ENCODE measurements at places on chromosomes 12 and 14.

GRCh38 chr14:104776481-104776880, 19.1 kb downstream of the AKT1 start:
- no peak for DNase-seq

GRCh38 chr12:108782971-108783370, 51.7 kb upstream of the CORO1C start:
- DNase-seq, result no peak

GRCh38 chr14:58199726-58200479, at the start of gene ACTR10:
TSS of gene ACTR10 (plus strand) at chr14:58200149. CDS start at chr14:58200218, 69 bp downstream.
- DNase-seq, result peak; percentile 84

DNA sequence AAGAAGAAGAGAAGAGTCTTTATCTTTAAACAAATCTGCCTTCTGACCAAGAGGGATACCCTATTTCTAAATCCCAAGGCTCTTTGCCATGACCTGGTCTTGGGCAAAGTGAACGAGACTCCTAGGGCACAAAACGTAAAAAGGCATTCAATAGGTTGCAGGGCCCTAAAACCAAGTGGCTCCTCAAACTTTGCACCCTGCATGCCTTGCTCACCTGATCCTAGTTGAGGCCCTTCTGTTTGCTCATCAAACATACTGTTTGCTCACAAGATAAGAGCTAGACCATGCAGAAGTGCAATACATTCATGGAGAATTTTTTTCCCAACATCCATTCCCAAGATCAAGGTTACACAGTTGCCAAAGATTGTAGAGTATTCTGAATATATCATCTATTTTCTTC, 7.9 kb upstream of the PRH1 start:
- DNase-seq, result no peak

DNA sequence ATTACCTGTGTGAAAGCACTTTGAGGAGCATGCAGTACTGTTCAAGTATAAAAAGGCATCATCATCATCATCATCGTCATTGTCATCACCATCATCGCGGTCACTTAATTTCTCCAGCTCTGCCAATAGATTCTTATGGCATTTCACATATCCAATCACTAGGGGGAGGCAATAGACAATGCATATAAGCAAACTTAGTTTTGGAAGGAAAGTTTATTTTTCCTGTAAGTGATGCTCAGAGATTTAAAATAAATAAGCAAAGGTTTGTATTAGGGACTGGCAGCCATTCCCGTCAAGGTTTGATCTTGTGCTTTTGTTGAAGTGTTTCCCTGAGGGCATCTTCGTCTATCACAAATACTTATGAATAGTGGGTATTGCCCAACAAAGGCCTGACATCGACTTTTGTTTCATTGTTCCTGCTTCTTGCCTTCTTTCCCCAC, 127.4 kb downstream of the KTN1 start:
- DNase-seq, result no peak

GRCh38 chr12:37547611-37548010, 769.0 kb upstream of the ALG10B start:
- no peak for DNase-seq

- DNase-seq, result no peak
Measured at GRCh38 chr14:104970231-104971068, 7.7 kb downstream of the AHNAK2 start.

GRCh38 chr12:122148657-122149056, 25.4 kb downstream of the IL31 start:
- no peak for DNase-seq

DNA sequence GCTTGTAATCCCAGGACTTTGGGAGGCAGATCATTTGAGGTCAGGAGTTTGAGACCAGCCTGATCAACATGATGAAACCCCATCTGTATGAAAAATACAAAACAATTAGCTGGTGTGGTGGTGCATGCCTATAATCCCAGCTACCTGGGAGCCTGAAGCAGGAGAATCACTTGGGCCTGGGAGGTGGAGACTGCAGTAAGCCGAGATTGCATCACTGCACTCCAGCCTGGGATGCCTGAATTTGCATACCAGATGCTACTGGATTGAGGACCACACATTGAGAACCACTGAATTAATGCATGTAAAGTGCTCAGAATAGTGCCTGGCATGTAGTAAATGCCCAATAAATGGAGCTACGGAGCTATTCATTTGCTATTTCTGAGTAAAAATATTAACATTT, 14.9 kb upstream of the MYH7 start:
- no peak for DNase-seq

- DNase-seq, result no peak
Measured at GRCh38 chr14:40630471-40630870, 976.2 kb upstream of the LRFN5 start.

- DNase-seq, result no peak
Measured at GRCh38 chr12:120917748-120918147, 13.6 kb upstream of the SPPL3 start.

- DNase-seq, result peak; percentile 53
Measured at GRCh38 chr12:795305-795704, 42.9 kb downstream of the WNK1 start.

DNA sequence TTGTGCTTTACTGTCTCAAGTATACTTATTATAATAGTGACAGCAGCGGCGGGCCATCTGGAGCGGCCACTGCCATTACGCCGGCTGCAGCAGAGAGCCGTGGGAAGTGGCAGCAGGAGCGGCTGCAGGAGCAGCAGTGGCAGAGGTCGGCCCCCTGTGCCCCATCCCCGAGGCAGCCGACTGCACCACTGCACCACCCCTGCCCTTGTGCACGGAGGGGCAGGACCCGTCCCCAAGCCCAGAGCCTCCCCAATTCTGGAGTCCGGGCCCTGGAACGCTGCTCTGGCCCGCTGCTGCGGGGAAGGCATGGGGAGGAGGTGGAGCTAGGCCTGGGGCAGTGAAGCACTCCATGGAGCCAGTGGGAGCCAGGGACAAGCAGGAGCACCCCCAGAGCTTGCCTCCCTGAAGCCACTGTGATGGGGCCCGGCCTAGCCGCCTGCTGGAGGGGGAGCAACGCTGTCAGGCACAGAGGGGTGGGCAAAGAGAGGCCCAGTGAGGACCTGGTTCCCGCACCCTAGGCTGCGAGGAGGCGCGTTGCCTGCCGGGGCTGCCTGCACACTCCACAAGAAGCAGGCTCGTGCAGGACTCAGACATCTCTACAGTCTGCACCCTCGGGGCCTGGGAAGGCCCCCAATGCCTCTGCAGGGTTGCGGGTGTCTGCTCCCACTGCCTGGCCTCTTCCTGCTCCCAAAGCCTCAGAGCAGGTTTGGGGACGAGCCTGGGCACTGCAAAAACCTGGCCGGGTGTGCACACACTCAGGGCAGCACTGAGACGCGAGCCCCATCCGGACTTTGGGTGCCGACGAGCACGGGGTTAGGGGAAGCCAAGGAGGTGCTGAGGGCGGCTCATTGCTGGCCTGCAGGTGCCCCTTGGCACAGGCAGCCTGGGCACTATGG, 74.2 kb upstream of the RASSF8 start:
- no peak for DNase-seq

DNA sequence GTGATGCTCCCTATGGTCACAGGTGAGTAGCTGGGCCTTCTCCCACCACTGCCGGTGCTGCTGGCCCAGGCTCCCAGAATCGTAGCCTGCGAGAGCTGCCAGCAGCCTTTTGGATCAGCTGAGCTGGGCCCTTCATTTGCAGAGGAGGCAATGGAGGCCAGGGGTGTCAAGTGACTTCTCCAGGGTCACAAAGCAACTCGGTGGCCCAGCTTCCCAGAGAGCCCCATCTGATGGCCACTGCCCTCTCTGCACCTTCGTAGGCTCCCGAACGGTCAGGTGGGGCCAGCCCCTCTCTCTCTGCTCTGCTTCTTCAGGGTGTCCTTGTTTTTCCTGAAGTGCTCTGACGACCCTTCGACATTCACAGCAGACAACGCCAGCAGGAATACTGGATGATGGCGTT, 4.6 kb downstream of the KRT80 start:
- DNase-seq, result no peak

DNA sequence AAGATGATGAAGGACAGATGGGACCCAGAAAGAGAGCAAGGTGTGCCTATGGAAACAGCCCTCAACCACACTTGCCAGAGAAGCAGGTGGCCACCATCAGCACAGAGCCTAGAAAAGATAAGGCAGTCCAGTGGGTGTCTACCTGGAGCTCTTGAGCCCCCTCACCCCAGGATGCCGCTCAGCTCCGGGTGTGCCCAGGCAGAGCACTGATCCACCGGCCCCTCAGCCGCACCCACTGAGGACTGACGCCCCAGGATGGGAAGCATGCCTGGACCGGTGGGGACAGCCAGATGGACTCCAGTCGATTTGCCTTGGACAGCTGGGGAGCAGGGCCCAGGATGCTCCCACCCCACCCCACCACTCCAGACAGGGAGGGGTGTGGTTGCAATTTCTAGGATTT, 15.1 kb upstream of the ZFP36L1 start:
- DNase-seq, result no peak

GRCh38 chr12:126663304-126664094, 1598.3 kb downstream of the AACS start:
- no peak for DNase-seq

DNA sequence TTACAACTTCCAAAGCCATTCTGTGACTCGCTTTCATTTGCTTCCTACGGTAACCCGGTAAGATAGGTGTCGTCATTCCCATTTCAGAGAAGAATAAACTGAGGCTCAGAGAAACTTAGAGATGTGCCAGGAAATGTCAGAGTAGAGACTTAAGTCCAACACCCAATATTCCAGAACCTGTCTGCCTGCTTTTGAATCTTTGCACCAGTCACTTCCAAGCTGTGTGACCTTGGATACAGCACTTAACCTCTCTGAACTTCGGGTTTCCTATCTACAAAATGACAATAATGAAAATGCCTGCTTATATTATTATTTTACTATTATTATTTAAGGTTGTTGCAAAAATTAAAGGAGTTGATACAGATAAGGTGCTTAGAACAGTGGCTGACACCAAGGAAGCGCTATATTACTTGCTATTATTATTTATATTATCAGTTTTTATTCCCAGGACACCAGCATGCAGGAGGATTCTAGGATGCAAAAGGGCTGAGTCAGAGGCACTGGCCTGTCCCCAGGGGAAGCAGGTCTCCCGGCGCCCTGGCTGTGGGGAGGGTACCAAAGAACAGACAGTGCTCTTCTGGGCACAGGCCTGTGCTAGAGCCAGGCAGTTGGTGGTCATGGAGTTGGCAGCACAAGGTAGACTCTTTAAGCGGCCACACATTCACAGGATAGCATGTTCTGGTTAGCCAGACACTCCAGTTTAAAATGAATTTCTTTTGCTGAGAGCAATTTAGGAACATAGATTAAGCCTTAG, 5.4 kb downstream of the HSPB8 start:
- no peak for DNase-seq

DNA sequence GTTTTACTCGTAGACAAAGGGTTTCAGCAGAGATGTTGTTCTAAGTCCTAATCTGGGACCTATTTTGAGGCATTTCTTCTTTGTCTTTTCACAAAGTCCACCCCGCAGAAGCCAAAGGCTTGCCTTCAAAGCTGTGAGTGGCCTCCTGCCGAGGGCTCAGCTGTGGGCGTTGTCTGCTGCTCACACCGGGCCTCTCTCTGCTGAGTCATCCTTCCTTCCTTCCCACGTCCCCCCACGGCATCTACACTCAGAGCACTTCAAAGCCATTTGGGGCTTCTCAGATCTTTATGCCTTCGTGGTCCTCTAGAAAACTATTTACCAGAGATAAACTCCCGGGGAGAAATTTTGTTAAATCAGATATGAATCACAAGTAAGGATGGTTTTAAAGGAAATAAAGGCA, 115.9 kb upstream of the TMPO start:
- DNase-seq, result peak; percentile 61

DNA sequence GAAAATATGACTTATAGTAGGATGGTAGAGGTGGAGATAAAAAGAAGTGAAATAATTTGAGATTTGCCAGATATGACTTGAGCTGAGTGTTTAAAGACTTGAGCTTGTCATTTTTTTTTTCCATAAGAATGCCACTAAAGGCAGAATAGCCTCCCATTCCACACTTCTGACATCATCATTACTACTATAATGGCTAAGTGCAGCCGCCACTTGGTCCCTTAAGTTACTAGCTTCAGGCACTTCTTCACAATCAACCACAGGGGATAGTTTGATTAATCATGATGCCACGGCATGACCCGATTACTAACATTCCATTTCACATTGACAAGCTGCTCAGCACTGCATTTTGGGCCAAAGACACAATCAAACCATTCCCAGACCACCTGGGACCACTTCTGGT, 127.9 kb downstream of the EFCAB11 start:
- no peak for DNase-seq

DNA sequence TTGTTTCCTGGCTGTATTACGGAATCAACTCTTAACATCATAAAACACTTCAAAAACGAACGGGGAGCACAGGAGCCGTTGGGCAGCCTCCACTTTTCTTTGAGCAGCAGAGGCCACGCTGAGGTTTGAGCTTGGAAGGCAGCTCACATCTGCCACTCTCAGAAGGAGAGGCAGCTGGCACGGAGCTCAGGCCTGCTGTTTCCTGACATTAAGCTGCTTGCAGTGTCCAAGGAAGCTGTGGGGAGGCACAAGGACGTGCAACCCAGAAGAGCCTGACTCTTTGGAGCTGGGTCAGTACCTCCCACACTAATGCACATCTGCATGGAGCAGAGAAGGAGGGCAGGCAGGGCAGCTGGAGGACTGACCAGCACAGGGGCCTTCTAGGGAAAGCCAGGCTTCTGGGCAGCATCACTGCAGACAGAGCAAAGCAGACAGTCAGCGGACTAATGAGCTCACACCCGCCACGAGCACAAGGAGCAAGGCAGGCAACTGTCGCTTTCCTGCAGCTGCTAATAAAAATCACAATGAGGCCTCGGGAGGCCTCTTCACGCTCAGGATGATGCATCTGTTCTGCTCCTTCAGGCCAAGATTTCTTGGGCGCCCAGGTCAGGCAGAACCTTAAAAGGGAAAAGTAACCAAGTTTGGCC, 211.1 kb downstream of the GLT1D1 start:
- DNase-seq, result no peak

GRCh38 chr12:41521872-41522379, 333.8 kb downstream of the PDZRN4 start:
- no peak for DNase-seq

DNA sequence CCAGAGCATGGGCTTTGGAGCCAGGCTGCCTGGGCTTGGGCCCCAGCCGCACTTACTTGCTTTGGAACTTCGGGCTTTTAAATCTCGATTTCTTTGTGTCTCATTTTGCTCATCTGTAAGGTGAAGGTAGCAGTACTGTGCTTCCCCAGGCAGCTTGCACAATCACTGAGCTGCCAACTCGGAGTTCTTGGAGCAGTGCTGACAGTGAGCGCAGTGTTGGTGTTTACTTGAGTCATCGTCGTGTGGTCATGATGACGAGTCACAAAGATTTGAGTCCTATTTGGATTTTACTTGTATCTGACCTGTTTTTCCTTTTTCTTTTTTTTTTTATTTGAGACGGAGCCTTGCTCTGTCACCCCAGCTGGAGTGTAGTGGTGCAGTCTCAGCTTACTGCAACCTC, 31.3 kb upstream of the ATF1 start:
- DNase-seq, result no peak

GRCh38 chr12:49296034-49296835, 1.3 kb downstream of the PRPH start:
- peak; percentile 48 for DNase-seq

GRCh38 chr12:28017126-28017872, 44.8 kb upstream of the PTHLH start:
- no peak for DNase-seq

GRCh38 chr14:95197551-95197950, 40.2 kb upstream of the DICER1 start:
- no peak for DNase-seq

Data from activated T-cell treated with anti-CD3 and anti-CD28 coated beads for 4 hours (primary cell).